ENCODE measurements at places on chromosomes 13 and 19. TPM values are rescaled to one million over a fixed set of nuclear protein-coding genes. Genes with fewer than 3 reads are reported as not detected.
A peak's percentile ranks its signal among the peaks of the same experiment; 100 is the strongest.

DNA sequence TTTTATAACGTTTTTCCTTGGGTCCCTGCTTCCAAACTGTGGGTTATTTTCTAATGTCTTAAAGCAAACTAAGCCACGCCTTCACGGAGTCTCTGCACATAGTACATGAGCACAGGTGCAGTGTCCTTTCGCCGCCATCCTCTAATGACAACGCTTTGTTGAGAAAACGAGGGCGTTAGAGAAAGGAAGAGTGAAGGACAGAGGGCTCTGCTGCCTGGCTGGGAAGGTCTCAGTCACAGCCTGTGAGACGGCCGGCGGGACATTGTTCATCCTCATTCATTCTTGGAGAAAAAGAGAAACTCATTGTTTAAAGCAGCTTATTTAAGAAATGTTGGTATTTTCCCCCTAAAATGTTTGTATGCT is 9.5 kb downstream of the IL17D start:
- peak; percentile 51 for ATAC-seq

DNA sequence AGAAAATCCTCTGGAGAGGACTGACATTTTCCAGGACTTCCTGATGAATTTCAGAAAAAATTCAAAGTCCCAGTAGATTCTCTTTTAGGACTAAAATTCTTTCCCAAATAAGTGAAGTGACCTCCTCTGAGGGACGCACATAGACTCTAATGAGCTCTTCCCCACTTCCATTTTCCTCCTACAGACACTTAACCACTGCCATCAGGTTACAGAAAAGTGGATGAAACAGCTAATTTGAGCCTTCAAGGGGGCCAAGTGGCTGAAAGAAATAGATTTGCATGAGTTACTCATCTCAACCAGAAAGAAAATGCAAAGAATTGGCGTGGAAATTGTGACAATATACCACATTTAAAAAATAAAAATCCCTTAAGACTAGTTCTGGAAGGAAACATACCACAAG is 185.3 kb upstream of the EDNRB start:
- no peak for ATAC-seq

- ATAC-seq: no peak
Measured at GRCh38 chr13:73549717-73550116, 490.9 kb downstream of the KLF5 start.

DNA sequence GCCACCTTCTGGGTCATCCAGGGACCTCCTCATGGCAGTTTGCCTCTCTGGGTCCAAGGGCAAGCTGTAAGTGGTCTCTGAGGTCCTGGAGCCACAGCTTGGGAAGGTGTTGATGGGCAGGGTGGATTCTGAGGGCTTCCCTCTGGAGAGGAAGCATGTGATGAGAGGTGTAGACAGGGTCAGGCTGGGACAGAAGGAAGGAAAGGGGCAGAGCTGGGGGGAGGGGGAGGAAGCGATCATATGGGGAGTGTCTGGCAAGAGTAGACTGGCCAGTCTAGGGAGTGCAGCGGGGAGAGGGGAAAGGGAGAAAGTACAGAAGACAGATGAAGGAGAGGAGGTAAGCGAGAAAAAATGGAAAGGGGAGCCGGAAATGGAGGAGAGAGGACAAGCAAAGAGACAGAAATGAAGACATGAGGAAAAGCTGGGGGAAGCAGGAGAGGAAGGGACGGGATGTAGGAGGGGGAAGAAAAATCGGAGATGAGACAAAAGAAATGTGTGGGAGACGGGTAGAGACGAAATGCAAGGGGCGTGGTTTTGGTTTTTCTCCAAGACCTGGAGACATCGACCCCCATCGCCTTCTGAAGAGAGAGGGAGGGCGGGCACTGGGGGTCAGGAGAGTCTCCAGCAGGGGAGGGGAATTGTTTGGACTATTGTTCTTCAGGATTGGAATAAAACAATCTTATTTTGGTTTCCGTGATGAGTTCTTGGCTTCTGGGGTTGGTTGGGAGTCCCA is 26.6 kb downstream of the ZSWIM9 start:
- ATAC-seq: peak; percentile 18

DNA sequence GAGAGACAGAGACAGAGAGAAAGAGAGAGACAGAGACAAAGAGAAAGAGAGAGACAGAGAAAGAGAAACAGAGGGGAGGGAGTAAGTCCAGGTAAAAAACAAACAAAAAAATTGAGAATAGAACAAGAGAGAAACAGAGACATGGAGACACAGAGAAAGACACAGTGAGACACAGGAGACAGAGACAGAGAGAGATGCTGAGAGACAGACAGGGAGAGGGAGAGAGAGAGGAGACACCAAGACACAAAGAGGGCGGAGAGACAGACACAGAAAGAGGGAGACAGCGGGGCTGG is 5.8 kb upstream of the PROZ start:
- ATAC-seq: peak; percentile 18

DNA sequence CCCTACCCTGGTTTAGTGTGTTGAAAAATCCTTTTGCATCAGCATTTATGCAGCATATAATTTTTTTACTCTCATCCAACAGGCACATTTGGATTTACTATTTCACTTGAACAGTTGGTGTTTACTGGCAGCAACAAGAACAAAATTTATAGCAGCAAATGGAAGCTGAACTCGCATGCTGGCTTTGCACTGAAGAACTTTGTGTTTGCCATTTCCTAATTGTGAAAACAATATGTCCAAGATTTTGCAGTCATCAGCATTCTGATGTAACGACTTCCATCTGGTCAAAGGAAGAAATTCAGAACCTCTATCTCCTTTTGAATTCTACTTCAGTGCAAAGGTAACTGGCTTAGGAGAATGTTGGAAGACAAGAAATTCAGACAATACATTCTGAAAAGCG is 131.0 kb downstream of the DLEU7 start:
- ATAC-seq: no peak

The RETN gene
- not detected for total RNA-seq

GRCh38 chr13:96994017-96994857 is at the start of gene OXGR1:
Gene OXGR1, minus strand, starts transcription at chr13:96994476. Its CDS starts 6,717 bp downstream, at chr13:96987759.
- ATAC-seq: peak; percentile 59

DNA sequence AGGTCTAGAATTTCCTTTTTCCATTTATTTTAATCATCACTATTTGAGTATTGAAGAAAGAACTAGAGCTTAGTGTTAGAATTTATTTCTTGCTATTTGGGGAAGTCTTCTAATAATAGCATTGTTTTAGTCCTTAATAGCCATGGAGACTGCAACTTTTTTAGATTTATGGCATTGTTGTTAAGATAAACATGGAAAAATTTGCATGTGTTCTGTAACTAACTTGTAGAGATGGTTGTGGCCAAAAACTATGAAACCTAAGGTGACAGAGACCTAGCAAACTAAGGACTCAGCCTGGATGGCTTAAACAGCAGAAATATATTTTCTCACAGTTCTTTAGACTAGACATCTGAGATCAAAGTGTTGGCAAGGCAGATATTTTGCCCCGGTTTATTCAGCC is 246.4 kb downstream of the SPRY2 start:
- ATAC-seq: no peak

DNA sequence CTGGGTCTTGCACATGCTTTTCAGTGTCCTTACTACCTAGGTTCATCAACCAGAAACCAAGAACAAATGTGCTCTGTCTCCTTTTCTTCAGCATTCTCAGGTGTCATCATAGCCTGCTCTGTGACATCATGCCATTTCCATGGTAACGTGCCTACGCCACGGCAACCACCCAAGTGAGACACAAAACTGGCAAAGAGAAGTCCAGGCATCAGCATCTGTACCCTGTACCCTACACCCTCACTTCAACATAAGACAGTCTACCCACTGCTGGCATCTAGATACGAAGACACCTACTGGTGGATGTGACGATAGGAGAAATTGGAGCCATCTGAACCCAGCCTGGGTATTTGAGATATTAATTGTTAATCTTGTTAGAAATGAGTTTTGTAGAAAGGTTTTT is 13.3 kb downstream of the ZC3H4 start:
- no peak for ATAC-seq

The RNF17 gene
- not detected for total RNA-seq

The NLRP4 gene
- total RNA-seq: not detected

All from motor neuron (in vitro differentiated cells).